ENCODE measurements at places on chromosomes 11 and 22.

- peak; percentile 60 for DNase-seq
These were observed 1.1 kb downstream of the EIF4G2 start for GRCh38 chr11:10807493-10808234.

GRCh38 chr11:93832780-93833179 is 17.6 kb downstream of the VSTM5 start:
- DNase-seq: no peak

- no peak for DNase-seq
These were observed 901.0 kb downstream of the BRD1 start for GRCh38 chr22:48926643-48927042.

DNA sequence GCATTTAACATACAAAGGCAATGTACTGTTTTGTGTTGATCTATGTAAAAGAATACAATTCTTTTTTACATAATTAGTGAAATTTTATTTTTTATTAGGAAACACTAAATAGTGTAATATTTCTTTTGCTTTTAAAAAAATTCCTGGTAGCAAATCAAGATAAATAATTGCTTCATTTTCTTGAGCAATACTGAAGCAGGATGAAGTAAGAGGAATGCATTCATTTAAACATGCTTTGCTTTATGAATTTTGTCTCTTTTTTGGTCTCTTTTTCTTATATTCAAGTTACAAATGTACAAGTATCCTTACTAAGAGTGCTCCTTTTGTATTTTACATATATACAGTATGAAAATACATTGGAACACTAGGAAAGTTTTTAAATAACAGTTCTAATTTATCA is 144.4 kb upstream of the TEAD1 start:
- DNase-seq: no peak

GRCh38 chr22:31143038-31143437 is 2.7 kb upstream of the PLA2G3 start:
- no peak for DNase-seq

- peak; percentile 52 for DNase-seq
These were observed 3.8 kb downstream of the PIM3 start for GRCh38 chr22:49964136-49965090.

- DNase-seq: no peak
These were observed 524.2 kb upstream of the CHORDC1 start for GRCh38 chr11:90747057-90747456.

GRCh38 chr11:104541701-104542100 is 356.6 kb downstream of the CASP12 start:
- DNase-seq: no peak

DNA sequence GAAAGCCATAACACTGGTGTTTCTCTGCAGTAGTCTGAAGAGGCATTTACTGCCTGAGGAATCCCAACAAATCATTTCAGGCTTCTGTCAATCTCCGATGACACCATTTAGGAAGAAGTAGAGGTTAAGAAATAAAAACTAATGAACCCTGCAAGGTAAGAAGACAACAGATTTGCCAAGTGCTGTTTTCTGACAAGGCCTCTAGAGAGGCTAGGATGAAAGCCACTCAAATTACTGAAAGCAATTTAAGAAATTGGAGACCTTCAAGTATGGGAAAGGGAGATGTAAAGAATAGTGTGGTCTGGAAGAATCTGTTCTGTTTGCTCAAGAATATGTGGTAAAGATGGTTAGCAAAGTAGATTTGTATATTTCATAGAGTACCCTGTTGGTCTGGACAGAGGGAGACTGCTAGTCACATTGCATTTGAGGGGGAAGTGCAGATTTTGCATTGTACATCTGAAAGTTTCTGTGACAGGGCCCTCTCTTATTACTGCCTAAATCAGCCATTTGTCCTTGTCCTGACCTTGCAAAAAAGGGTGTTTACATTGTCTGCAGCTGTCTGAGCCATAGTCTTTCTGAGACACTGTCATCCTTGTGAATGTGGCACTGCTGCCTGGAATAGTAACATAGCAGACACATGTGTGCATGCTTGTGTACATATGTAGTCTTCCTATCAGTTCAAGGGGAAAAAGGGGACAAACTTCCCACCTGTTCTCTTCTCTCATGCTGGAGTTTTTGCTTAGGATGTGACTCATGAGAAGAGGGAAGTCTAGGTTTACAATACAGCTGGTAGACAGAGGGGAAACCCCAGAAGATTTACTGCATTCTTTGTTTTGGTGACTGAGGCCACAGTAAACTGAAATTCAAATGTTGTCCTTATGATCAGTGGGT is 640.2 kb upstream of the KIRREL3 start:
- DNase-seq: no peak

DNA sequence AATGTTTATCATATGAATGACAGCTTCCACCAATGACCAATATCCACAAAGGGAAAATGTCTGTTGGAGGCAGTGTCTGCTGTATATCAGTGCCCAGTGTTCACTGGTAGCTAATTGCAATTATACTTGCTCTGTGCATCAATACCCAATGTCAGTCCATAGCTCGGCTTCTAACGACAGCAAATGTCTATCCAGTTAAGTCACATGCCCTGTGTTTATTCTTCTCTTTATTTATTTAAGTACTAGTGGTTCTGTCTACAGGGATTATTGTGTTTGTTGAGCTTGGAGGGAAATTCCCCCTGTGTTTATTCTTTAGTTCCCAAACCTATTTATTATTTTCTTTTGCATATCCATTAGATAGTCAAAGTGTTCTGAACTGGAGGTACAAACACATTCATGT is 18.6 kb downstream of the TSKU start:
- DNase-seq: no peak

DNA sequence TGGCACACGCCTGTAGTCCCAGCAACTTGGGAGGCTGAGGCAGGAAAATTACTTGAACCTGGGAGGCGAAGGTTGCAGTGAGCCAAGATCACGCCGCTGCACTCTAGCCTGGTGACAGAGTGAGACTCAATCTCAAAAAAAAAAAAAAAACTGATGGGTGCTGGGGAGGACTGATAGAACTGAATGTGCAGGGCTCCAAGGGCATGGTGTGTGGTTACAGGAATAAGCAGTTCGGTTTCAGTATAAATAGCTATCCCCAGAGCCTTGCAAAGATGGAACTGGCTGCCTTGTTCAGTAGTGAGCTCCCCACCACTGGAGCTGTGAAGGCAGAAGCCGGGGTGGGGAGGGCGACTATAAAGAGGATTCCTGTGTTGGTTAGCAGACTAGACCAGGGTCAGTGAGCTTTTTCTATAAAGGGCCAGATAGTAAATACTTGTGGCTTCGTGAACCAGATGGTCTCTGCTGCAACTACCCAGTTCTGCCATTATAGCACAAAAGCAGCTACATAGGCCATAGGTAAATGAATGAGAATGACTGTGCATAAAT is 5.9 kb downstream of the TOM1 start:
- DNase-seq: no peak

GRCh38 chr11:79383874-79384273 is 57.0 kb downstream of the TENM4 start:
- DNase-seq: no peak

DNA sequence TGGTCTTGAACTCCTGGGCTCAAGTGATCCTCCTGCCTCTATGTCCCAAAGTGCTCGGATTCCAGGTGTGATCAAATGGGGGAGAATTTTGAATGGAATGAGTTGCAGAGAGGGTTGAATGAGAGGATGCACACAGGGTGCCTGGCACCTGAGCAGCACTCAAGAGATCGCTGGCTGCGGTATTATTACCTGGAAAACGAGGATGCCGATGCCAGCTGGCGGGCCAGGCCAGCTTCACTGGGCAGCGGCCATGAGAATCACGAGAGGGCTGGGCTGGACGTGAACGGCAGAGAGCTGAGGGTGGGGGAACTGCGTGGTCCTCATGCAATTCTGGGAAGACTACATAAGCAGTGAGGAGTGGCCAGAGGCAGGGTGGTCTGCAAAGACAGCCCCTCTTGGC is 2.9 kb downstream of the MGAT3 start:
- no peak for DNase-seq

- no peak for DNase-seq
These were observed 17.4 kb downstream of the TST start for GRCh38 chr22:37001826-37002225.

- no peak for DNase-seq
These were observed 161.1 kb downstream of the BBOX1 start for GRCh38 chr11:27201454-27202302.

- no peak for DNase-seq
These were observed 11.0 kb upstream of the PLAAT2 start for GRCh38 chr11:63573881-63574855.

DNA sequence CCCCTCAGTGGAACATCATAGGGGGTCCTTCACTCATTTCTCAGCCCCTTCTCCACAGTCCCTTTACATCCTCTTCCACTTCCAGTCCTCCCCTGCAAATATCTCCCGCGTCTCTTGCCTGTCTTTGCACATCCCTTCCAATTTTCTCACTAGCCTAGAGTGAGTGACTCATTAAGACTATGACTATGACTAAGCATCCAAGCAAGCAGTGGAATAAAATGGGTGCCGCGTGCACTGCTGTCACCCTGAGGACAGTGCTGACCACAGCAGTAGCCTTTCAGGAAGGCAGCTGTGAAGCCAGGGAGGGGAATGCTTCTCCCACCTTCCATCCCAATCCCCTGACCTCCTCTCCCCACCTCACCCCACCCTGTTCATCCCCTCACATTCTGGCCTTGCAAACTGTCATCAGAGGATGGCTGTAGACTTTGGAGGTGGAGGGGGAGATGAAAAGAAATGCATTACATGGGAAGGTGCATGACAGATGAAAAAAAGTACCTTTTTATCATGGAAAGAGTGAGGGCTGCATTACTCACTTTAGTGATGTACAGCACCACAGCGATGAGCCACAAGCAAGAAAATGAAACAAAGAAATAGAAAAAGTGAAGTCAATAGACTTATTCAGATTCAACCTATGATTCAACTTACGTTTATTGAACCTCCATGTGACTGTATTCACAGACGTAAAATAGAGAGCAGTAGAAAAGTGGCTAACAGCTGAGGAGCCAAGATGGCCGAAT is 948.2 kb downstream of the NTM start:
- no peak for DNase-seq

- no peak for DNase-seq
These were observed 936 bp downstream of the CECR2 start for GRCh38 chr22:17370026-17370765.

- no peak for DNase-seq
These were observed 1493.8 kb downstream of the LRRC4C start for GRCh38 chr11:39965701-39966100.

DNA sequence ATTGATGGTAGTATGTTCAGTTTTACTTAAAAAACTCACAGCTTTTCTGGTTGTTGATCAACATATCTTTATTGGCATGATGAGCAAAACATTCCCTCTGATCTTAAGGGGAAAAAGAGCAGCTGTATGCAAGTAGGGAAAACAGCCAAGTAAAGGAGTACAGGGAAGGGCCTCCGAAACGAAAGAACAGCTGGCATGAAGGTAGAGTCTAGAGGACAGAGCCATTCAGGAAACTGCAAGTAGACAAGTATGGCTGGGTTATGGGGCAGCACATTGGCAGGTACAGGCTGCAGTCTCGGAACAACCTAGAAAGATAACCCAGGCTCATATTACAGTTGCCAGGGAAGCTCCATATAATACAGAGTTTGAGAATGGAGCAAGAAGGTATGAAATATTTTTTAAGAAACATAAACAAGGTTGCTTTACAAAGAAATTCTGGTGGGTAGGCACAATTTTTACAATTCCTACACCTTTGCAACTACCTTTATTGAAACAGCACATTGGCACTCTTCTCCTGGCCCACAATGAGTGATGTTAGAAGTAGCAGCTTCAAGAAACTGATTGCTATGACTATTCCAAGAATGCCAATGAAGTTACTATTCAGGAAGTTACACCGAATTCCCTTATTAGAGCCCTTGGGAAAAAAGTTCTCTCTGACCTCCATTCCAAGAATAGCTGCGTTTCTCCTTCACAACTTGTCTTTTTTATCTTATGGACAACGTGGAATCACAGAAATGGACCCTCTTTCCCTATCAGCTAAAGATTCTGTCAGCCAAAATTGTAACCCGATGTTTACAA is 45.2 kb downstream of the LGR4 start:
- DNase-seq: no peak

- no peak for DNase-seq
These were observed 179.6 kb downstream of the CSNK2A3 start for GRCh38 chr11:11173316-11174025.

- no peak for DNase-seq
These were observed 95.0 kb downstream of the AASDHPPT start for GRCh38 chr11:106172386-106172991.

GRCh38 chr11:46736615-46737014 is 17.6 kb downstream of the F2 start:
- DNase-seq: no peak

DNA sequence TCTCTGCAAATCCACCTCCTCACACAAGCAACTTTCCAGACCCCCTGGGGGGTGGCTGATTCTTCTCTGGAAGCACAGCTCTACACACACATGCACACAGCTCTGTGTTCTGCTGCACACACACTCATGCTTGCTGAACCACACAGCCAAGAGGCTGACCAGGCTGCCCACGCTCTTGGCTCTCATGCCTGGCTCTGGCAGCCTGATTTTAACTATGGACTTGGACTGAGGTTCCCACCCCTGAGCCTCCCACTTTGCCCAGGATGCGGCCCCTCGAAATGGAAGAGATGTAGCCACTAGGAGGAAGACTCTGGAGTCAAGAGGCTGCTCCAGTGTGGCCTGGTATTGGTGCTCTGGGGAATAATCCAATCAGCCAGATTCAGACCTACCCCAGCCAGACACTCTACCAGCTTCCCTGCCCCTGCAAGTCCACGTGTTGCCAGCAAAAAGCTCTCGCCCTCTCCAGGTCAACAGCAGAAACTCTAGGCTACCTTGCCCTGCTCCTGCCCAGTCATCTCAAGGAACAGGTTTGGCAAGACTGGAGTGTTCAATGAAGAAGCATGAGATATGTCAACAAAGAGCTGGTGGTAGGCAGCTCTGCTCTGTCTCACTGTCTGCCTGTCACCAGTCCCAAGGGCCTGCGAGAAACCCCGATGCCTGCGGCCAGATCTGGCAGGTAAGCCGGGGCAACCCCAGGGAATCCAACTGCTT is 8.8 kb upstream of the CASTOR1 start:
- no peak for DNase-seq

GRCh38 chr11:78181185-78181584 is 7.2 kb downstream of the KCTD21 start:
- DNase-seq: no peak

GRCh38 chr22:30876915-30877553 is 91.5 kb downstream of the MORC2 start:
- DNase-seq: no peak

DNA sequence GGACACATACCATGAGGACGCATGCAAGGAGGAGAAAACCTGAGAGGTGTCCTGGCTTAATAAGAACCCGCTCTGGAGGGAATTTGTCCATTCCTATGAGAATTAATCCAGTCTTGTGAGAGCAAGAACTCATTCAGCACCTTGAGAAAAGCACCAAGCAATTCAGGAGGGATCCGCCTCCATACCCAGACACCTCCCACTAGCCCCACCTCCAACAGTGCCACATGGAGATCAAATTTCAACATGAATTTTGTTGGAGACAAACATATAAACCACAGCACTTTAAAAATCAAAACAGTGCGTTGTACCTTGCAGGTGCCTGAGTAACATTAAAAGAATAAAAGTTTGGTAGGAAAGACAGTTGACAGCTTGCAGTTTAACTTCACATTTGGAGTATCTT is 11.4 kb downstream of the UBE4A start:
- no peak for DNase-seq
